Mesothelial cell of epicardium (in vitro differentiated cells): ENCODE measurements at places on chromosomes 1 and 21.

DNA sequence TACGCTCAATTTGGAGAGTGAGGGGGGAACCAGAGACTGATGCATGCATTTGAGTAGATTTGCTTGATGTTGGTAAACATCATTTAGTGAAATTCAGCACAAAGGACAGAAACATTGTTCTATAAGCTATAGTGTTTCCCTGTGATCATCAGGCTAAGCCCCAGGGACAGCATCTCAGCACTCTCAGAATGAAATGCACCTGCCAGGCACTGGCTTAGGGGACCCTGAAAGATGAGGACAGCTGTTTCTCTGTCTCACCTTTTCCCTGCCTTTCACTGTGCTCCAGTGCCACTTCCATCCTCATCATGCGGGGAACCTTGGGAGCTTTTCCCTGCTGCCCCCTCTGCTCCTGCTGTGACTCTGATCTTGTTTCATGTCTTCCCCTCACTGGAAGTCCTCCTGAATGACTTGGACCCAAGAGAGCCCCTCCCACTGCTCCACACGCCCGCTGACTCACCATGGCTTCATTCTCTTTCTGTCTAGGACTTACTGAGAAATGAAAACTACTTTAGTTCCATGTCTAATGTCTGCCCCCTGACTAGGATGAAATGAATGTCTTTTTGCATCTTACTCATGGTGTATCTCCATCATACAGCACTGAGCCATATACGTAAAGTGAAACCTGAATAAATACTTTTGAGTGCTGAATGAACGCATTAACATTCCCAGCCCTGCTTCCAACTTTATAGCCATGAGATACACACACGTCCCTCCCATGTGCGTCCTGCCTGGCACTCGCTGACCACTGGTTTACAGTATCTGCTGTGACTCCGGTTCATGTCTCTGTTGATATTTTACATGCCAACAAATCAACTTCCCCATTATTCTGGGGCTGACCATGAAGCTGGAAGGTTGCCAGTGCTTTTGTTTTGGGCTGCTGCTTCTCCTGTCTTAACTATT lies 182.0 kb downstream of the PCP4 start:
- no peak overlapping the region for H3K4me3 ChIP-seq
- H3K27ac ChIP-seq: no peak overlapping the region
- peaks cover 3% of the 10 kb centered on the region for H3K27me3 ChIP-seq
- no peak for DNase-seq
- peaks cover 11% of the 10 kb centered on the region for H3K4me1 ChIP-seq
- H3K36me3 ChIP-seq: no peaks in the 10 kb centered on the region

DNA sequence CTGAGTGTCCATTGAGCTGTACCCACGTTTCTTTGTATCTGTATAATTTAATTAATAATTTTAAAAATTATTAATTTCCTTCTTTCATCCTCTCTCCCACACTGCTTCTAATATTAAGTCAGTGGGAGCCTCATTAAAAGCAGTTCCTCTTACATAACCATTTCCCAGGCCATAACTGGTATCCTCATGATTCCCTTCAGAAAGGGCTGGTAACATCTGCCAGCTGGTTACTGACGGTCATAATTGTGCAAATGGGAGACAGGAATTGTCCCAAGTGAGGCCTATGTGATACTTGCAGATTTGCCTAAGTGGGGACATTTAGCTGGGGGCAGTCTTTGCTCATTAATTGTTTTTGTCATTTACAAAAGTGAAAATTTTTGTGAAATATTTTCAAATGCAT lies 69.0 kb upstream of the SPAG17 start:
- peaks cover 10% of the 10 kb centered on the region for H3K4me1 ChIP-seq
- DNase-seq: no peak
- no peaks in the 10 kb centered on the region for H3K36me3 ChIP-seq
- no peak overlapping the region for H3K4me3 ChIP-seq
- H3K27me3 ChIP-seq: no peaks in the 10 kb centered on the region

DNA sequence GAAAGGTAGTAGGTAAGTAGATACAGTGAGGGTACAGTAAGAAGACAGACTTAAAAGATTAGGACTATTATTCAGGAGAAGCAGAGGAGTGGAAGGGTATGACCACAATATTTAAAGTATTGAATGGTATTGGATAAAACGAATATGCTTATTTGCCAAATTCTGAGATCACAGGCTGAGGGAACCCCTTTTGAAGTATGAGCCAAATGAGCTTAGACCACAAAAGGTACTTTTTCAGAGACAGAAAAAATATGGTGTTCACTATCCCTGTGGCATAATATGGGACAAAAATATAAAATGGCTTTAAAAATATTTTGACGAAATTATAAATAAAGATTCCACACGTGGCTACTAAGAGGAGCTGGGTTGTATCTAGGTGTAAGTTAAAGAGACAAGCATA lies 880 bp upstream of the MTF2 start:
- H3K36me3 ChIP-seq: peaks cover 6% of the 10 kb centered on the region
- no peak for DNase-seq
- H3K27ac ChIP-seq: peak overlapping the region; percentile 99
- H3K4me1 ChIP-seq: peaks cover 23% of the 10 kb centered on the region
- no peaks in the 10 kb centered on the region for H3K27me3 ChIP-seq
- peak overlapping the region; percentile 97 for H3K4me3 ChIP-seq

DNA sequence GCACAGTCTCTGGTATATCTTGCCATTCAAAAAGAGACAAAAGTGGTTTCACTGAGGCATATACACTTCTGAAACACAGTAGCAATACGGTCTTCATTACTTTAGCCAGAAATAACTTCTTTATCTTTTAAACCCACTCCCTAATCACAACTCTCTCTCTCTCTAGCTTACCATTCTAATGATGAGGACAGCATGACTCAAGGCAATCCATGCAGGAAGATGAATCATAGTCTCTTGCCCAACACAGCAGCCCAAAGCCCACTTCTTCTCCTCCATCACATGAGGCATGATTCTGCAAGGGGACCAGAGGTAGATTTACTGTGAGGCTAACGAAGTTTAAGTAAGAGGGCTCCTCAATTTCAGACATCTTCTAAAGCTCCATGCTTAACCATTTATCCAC lies 285.0 kb upstream of the NR5A2 start:
- peaks cover 16% of the 10 kb centered on the region for H3K27me3 ChIP-seq
- DNase-seq: no peak
- H3K36me3 ChIP-seq: no peaks in the 10 kb centered on the region
- H3K27ac ChIP-seq: no peak overlapping the region
